ENCODE measurements at places on chromosomes 3 and 15. TPM values are rescaled to one million over a fixed set of nuclear protein-coding genes. Genes with fewer than 3 reads are reported as not detected.
A peak's percentile ranks its signal among the peaks of the same experiment; 100 is the strongest.

DNA sequence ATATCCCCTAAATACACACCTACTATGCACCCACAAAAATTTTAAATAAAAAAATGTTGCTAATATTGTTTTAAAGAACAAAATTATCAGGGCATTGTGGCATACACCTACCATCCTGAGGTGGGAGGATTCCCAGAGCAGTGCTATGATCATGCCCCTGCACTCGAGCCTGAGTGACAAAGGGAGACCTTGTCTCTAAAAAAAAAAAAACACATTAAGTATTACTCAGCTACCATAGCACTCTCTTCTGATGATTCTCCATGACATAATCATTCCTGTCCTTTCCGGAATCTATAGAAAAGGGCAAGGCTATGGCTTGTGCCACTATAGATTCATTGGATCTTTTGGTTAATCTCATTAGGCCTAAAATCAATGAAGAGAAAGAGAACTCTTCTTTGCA, 77.4 kb downstream of the ACAP2 start:
- DNase-seq = no peak

DNA sequence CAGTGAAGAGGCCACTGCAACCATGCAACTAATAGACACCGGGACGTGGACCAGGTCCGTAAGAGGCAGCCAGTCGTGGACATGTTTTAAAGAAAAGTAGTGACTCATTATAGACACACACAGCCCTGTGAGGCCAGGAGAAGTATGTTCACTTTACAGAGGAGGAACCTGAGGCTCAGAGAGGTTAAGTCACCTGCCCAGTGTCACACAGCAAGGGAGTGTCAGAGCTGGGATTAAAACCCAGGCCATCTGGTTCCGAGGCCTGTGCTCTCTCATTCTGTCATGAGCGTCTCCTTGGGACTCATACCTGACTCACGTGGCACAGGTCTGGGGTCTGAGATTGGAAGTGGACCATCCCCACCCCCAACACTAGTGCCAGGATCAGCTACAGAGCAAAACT, 28.1 kb upstream of the GRIP2 start:
- no peak for DNase-seq

DNA sequence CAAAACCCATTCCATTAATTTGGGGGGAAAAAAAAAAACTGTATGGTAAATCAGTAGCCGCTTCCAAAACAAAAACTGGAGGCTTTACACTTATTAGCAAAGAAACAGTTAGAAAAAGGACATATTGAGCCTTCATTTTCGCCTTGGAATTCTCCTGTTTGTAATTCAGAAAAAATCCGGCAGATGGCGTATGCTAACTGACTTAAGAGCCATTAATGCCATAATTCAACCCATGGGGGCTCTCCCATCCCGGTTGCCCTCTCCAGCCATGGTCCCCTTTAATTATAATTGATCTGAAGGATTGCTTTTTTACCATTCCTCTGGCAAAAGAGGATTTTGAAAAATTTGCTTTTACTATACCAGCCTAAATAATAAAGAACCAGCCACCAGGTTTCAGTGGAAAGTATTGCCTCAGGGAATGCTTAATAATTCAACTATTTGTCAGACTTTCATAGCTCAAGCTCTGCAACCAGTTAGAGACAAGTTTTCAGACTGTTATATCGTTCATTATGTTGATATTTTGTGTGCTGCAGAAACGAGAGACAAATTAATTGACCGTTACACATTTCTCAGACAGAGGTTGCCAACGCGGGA, 9.4 kb upstream of the RPL24 start:
- peak; percentile 45 for DNase-seq

GRCh38 chr15:90230071-90230494, 3.7 kb downstream of the CIB1 start:
- DNase-seq = peak; percentile 70

DNA sequence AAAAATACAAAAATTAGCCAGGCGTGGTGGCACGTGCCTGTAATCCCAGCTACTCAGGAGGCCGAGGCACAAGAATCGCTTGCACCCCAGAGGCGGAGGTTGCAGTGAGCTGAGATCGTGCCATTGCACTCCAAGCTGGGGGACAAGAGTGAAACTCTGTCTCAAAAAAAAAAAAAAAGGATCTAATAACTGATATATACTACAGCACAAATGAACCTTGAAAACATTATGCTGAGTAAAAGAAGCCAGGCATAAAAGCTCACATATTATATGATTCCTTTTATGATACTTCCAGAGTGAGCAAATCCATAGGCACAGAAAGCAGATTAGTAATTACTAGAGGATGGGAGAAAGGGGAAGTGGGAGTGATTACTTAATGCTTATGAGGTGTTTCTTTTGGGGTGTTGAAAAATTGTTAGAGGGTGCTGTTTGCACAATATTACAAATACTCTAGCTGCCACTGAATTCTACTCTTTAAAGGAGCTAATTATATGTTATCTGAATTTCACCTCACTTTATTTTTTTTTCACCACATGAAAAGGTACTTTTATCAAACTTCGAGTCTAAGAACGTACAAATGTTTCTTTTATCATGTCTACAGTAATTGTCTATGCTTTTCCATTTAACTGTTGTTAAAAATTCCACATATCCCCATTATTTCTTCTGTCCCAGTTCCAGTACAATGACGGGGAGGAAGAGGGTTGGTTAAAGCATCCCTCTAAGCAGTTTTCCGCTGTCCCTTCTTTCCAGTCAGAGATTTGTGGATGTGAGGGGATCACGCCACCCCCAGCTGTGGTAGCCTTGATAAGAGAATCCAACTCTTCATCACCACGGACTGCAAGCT, 77.7 kb upstream of the FAM174B start:
- no peak for DNase-seq

SCN5A gene
- total RNA-seq = 0.20 TPM

SLC22A13 gene
- 0.95 TPM for total RNA-seq

DNA sequence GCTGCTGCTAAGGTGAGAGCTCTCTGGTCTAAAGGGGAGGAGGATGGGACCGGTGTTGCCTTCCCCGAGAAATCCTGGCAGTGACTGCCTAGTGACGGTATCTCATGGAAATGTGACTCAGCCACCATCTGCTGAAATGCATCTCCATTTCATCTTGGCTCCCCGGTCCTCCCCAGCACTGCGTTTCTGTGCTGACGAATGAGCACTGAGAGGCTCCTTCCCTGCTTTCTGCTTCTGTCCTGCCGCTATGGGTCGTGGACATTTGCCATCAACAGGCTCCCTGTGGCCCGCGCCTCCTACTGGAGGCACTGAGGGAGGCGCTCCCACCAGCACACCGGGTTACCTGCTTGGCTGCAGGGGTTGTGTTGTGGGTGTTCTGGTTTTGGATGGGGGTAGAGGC, 13.5 kb upstream of the SEC13 start:
- DNase-seq = no peak

GRCh38 chr15:45637552-45638033, 2.8 kb downstream of the SQOR start:
- peak; percentile 69 for DNase-seq

DNA sequence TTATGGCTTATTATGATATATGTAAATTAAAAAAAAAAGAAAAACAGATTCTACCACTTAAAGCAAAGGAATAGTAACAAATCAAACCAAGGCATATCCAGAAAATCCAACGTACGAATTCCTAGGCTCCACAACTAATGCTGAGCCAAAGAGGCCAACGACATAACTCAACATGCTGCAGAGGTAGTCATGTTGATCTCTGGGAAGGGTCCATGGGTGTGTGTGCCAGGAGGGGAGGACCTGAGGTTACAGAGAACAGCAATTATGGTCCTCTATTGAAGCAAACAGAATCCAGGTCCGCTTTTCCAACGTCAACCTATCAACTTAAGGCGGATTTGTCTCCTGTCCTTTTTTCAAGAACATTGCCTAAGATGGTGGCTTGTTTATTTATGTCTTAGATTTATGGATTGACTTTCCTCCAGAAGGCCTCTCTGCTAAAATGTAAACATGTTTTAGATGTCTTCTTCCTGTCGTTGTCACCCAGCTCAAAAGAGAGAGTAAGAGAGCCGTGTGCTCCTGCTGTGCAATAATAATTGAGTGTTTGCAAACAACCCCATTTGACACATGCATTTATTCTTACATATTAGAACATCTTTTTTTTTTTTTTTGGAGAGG, 20.4 kb downstream of the NANOGP8 start:
- DNase-seq = no peak

GRCh38 chr3:132342183-132342582, 25.0 kb downstream of the ACP3 start:
- no peak for DNase-seq

GRCh38 chr3:100020876-100021644, 93.2 kb downstream of the FILIP1L start:
- no peak for DNase-seq

TP63 gene
- 0.06 TPM for total RNA-seq

DNA sequence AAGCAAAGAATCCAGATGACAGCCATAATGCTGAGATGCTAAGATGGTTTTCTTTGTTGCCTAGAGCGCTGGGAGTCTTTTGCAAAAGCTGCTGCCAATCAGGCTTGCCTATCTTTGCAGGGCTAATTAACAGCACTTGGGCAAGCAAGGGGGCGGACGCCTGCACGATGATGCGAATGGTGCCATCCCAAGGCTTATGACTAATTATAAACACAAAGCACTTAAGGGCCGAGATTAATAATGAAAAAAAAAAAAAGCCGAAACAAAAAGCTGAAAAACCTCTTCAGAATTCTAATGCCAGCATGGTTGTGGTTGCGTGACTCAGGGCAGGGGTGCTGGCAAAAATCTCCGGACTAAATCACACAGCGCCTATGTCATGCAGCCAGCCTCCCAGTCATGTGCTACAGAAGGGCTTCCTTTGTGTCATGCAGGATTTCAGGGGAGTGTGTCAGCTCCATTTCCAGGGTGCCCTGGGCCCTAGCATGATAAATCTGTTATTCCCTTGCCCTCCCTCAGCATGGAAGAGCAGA, 185.0 kb upstream of the ANKRD28 start:
- DNase-seq = no peak

DNA sequence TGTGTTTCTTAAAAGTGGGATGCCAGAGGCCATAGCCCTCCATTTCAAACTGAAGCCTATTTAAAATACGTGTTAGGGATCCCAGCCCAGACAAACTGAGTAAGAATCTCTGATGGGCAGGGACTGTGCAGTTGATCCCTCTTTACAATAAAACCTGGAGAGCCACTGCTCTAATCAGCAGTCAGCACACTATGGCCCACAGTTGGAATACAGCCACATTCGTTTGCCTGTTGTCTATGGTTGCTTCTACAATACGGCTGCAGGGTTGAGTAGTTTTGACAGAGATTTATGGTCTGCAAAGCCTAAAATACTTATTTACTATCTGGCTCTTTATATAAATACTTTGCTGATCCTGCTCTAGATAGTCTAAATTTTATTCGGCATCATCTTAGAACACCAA, 32.4 kb downstream of the TJP1 start:
- no peak for DNase-seq

VGLL3 gene
- total RNA-seq = 39.2 TPM

DNA sequence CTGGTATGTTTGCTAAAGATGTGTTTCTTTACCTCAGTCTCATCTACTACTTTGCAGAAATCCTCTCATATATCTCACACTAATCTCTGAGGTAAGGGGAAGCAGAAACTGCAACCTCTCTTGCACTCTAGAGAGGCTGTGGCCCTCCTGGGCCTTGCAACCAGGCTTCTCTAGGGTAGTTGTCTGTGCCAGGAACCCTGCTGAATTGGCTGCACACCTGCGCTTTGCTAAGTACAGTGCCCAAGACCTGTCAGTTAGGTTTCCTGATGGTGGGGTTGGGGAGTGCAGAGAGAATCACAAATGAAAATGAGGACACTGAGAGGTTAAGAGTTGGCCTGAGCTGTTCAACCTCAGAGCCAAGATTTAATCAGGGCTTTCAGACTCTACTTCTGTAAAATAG, 117.2 kb upstream of the PLXNA1 start:
- DNase-seq = no peak
